SJSA1 (cell line): ENCODE measurements at places on chromosomes 6 and 20. TPM values are rescaled to one million over a fixed set of nuclear protein-coding genes. Genes with fewer than 3 reads are reported as not detected.

C6orf58 gene
- not detected in 2 replicates for total RNA-seq

CYB5R4 gene
- total RNA-seq = 27.9 and 38.1 TPM in 2 replicates

DNA sequence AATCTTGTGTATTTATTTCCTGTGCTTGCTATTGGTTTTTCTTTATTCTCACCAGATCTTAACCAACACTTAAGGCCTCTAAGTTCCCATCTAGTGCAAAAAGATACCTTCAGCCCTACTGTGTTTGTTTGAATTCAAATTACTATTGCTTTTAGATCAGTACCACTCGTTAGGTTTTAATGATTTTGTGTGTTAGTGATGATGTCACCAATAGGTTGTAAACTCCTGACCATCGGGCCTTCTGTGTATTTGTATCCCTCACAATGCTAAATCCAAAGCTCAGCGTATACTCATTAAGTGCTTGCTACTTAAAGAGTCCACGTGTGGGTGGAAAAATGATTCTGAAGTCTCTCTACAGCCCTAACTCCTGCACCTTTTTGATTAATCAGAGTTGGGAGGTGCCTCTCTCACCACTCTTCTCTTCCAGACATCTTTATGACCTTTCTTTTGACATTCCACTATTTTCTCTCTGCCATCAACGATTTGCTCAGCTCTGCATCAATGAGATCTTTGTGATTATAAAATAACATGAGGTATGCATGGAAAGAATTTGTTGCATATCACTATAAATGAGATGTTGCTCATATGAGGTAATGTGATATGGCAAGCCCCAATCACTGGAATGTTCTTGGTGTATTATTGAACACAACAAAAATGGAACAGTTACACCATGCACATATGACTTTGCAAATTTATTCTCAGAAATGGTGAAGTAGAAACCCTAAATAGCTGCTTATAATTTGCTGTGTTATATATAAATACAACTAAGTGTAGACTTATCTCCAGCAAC, 55.1 kb upstream of the LAMA2 start:
- H3K27ac ChIP-seq = no peak overlapping the region
- no peaks in the 10 kb centered on the region for H3K4me1 ChIP-seq

BNIP5 gene
- not detected in 2 replicates for total RNA-seq

MCHR2 gene
- total RNA-seq = not detected in 2 replicates

DNA sequence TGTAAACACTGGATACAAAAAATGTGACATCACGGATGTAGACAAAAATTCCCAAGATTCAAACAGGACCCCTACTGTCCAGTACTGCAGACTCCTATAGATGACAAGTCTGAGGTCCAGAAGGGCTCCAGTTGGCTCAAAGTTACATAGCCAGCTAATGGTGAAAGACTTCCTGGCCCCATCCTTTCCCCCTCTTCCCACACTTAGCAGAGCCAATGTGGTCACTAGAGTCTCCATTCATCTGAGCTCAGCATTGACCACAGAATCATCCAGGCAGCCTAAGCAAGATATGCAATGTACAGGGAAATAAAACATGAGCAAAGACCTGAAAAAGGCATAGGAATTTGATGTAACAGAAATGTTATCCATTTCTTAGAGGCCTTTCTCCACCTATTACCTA, 180.5 kb downstream of the ADAT2 start:
- peaks cover 10% of the 10 kb centered on the region for H3K4me1 ChIP-seq
- H3K27ac ChIP-seq = no peak overlapping the region
- DNase-seq = no peak
- H3K36me3 ChIP-seq = no peaks in the 10 kb centered on the region
- H3K4me3 ChIP-seq = no peak overlapping the region

FBXO5 gene
- total RNA-seq = 68.7 and 87.5 TPM in 2 replicates

ADA gene
- total RNA-seq = 8.8 and 9.6 TPM in 2 replicates

DNA sequence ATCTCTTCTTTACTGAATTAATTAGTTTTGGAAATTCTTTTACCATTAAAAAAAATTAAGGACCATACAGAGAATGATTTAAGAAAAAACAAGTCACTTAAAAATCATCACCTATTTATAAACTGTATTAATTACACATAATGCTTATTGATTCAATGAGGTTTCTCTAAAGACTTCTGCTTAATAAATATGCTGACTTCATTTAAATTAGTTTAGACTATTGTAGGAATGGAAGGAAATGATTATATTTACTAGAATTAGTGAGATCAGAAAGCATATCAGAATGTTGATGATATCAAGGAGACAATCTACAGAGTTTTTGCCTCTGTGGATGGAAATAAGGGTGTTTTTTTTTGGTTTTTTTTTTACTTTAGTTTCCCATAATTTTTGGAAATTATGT, 34.6 kb upstream of the SMIM28 start:
- no peak for DNase-seq
- H3K27ac ChIP-seq = no peak overlapping the region
- H3K27me3 ChIP-seq = no peaks in the 10 kb centered on the region; the same call in 1 of the 2 replicates
- H3K36me3 ChIP-seq = no peaks in the 10 kb centered on the region
- H3K4me1 ChIP-seq = no peaks in the 10 kb centered on the region

- H3K27me3 ChIP-seq = no peaks in the 10 kb centered on the region; the same call in 1 of the 2 replicates
- no peak overlapping the region for H3K27ac ChIP-seq
- H3K4me3 ChIP-seq = no peak overlapping the region
Observed at GRCh38 chr6:129287231-129288177, 404.6 kb downstream of the LAMA2 start.

DNA sequence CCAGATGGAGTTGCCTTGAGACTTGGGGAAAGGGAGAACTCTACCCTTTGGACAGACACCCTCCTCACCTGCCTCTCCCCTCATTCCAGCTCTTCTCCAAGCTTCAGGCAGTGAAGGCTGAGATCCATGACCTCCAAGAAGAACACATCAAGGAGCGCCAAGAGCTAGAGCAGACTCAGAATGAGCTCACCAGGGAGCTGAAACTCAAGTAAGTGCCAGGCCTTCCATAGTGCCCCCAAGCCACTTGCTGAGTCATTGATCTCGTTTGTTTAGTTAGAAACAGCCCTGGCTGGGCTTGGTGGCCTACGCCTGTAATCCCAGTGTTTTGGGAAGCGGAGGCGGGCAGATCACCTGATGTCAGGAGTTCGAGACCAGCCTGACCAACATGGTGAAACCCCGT, 39.2 kb downstream of the KIF3B start:
- H3K4me3 ChIP-seq = no peak overlapping the region
- peaks cover 26% of the 10 kb centered on the region for H3K36me3 ChIP-seq

DNA sequence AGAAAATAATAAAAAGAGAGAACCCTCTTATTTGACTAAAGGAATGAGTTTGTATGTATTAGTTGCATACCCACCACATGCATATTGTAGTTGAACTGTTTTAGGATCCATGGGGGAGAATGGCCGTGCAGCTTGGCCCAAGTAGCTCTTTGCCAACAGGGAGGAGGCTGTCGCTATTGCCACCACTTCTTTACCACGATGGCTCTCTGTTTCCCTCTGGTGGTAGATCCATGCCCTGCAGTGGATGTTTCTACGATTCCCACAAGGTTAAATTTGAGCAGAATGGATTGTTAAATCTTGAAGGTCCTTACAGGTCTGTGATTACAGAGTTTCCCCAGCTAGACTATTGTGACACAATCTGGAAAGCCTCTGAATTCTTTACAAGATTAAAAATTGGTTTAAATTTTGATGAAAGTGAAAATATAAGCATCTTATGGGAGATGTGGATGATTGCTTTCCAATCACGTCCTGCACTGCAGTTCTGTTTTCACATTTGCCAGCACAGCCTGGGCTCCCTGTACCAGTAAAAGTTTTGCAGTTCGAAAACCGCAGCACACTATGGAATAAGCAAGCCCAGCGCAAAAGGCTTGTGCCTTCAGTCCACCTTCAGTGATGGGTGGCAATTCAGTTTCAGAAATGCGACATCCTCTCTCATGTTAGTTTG, 34.4 kb upstream of the FNDC1 start:
- no peak overlapping the region for H3K27ac ChIP-seq
- no peak overlapping the region for H3K4me3 ChIP-seq
- H3K4me1 ChIP-seq = peaks cover 33% of the 10 kb centered on the region
- H3K27me3 ChIP-seq = peaks cover 8% of the 10 kb centered on the region
- DNase-seq = peak; percentile 65
- no peaks in the 10 kb centered on the region for H3K36me3 ChIP-seq

DNA sequence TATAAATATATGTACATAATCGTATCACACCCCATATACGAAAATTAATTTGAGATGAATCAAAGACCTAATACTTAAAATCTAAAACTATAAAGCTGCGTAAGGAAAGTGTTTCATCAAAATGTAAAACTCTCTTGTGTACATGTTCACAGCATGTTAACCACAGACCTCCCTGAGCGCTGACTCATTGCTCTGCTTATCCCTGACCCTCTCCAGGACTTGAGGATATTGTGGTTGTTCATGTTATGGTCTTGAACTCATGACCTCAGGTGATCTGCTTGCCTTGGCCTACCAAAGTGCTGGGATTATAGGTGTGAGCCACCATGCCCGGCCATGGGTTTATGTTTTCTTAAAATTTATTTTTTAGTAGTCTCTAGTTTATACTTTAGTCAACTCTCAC, 14.2 kb downstream of the FAM83B start:
- no peak overlapping the region for H3K27ac ChIP-seq
- H3K4me3 ChIP-seq = no peak overlapping the region
- DNase-seq = peak; percentile 72
- H3K27me3 ChIP-seq = no peaks in the 10 kb centered on the region
- H3K36me3 ChIP-seq = no peaks in the 10 kb centered on the region

- no peak for DNase-seq
- H3K36me3 ChIP-seq = no peaks in the 10 kb centered on the region
- H3K27ac ChIP-seq = no peak overlapping the region
- no peaks in the 10 kb centered on the region for H3K27me3 ChIP-seq
- no peak overlapping the region for H3K4me3 ChIP-seq
Observed at GRCh38 chr6:111769365-111770152, 103.7 kb downstream of the FYN start.

- H3K27me3 ChIP-seq = no peaks in the 10 kb centered on the region
- H3K27ac ChIP-seq = peak overlapping the region; percentile 48
- no peak overlapping the region for H3K4me3 ChIP-seq
- no peak for DNase-seq
Observed at GRCh38 chr6:100257793-100258395, 206.8 kb downstream of the SIM1 start.
